Fibroblast of mammary gland (primary cell): ENCODE measurements at places on chromosomes 3 and 15.
A peak's percentile ranks its signal among the peaks of the same experiment; 100 is the strongest.

DNA sequence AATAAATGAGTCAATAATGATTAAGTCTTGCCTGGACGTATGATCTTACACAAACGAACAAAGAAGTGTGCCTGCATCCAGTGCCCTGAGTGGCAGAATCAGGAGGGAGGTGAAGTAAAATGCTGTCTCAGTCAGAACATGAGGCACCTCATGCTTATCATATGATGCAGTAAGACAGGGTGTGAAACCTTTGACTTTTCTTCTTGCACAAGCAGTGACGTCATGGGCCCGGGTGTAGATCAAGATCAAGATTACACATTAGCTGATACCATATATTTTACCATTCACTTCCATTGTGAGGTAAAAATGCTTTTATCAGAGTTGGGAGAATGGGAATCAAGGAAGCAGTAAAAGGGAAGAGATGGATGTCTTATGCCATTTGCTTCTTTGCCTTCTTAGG lies 291.6 kb upstream of the PLSCR5 start:
- DNase-seq, result peak; percentile 10

- DNase-seq, result no peak
Observed at GRCh38 chr3:138491971-138492370, 57.6 kb downstream of the ESYT3 start.

DNA sequence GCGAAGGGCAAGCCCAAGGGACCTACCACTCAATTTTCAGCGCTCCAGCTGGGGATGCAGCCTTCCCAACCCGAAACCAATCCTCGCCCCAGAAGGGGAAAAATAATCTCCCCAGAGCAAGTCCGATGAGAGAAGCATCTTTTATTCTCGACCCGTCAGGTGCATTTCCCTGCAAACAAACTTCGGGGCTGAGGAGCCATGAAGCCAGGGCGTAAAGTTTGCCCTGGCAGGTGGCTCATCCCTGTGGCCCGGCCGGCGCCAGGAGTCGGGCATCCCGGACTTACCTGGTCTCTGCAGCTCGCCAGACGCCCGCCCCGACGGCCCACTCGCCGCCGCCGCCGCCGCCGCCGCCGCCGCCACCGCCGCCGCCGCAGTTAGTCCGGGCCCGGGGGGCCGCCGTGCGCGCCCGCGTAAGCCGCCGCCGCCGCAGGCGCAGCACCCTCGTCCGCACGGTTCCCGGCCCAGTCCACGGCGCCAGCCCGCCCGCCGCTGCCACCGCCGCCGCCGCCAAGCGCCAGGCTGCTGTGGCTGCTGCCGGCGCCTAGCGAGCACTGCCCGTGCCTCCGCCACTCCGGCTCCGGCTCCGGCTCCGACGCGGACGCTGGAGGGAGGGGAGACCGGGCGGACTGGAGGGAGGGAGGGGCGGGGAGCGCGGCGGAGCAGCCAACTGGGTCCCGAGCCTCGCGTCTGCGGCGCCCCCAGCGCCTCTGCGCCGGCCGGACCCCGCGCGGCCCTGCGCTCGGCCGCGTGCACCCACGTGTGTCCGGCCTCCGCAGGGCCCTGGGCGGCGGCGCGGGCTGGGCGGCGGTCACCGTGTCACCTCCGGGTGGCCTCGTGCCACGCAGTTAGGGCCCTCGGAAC lies at the start of gene CNTN3:
CNTN3 (minus strand) TSS at position 553 of the 861 bp plus-strand sequence. CDS start 93,547 bp downstream, outside the sequence.
- DNase-seq, result peak; percentile 35

DNA sequence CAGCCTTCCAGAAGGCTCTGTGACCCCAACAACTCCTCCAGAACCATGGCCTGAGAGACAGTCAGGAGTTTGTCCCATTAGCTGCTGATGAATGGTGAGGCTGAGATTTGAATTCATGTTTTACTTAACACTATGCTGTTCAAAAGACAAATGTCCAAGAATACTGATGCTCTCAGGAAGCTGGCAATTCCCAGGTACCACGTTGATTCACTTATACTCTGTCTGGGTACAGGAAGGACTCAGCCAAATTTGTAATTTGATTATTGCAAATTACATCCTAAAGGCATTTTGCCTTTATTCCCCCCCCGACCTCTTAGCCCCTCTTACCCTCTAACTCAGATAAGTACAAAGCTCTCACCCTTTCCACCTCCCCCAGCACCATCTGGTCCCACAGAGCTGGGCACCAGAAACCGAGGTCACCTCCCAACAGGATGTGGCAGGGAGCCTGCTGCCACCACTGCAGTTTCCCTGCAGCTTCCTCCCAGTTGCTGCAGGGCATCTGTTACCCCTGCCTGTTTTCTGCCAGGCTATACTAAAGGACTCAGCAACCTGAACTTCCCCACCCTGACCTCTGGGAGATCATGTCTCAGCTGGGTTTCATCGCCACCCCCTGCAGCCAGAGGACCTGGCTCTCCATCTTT lies 33.6 kb downstream of the EAF1 start:
- no peak for DNase-seq

DNA sequence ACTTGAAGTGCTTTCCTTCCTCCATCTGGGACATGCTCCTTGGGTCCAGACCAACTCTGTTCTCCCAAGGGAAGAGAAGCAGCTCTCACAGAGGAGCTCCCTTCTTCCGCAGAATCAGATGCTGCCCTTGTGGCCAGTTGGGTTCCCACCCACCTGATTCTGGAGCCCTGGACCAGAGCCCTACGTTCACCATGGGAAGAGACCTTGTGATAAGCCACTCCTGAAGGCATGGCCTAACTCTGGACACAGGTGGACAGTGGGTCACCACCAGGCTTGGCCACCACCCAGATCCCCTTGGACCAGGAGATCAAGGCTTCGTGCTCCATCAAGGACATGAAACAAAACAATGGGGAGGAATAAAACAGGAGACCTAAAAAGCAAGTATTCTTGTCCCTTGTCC lies 172.2 kb downstream of the RPLP1 start:
- no peak for DNase-seq

- DNase-seq, result peak; percentile 79
Observed at GRCh38 chr15:67199881-67200763, 54.3 kb downstream of the AAGAB start.

DNA sequence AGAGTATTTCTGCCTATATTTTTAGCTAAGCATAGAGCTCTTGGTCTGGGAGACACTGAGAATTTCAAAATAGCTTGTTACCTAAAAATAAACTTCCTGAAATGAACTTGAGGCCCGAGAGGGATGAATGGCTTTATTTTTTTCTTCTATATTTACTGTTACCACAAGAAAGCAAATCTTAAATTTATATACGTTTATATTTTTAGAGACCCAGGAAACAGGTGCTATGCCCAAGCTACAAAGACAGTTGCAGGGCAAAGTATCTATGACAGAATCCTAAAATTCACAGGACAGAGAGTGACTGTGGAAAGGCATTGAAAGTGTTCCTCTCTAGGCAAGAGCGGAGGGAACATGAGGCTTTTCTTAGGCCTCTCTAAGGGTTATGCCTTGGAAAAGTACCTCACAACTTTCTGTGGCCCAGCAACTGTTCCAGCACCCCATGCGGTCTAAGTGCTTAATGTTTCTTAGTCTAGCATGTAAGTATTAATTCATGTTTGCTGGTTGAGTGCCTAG lies 36.5 kb downstream of the TGFBR2 start:
- DNase-seq, result no peak

- DNase-seq, result no peak
Observed at GRCh38 chr3:30843877-30844276, 50.6 kb downstream of the GADL1 start.
